Esophagus squamous epithelium (tissue), 5 donors: ENCODE measurements at places on chromosomes 3 and 15. TPM values are rescaled to one million over a fixed set of nuclear protein-coding genes. Genes with fewer than 3 reads are reported as not detected.

- no peak for DNase-seq
Observed at GRCh38 chr3:117920253-117920898, 1114.3 kb downstream of the IGSF11 start.

- no peak for DNase-seq
Observed at GRCh38 chr3:54433846-54434245, 311.5 kb downstream of the CACNA2D3 start.

DNA sequence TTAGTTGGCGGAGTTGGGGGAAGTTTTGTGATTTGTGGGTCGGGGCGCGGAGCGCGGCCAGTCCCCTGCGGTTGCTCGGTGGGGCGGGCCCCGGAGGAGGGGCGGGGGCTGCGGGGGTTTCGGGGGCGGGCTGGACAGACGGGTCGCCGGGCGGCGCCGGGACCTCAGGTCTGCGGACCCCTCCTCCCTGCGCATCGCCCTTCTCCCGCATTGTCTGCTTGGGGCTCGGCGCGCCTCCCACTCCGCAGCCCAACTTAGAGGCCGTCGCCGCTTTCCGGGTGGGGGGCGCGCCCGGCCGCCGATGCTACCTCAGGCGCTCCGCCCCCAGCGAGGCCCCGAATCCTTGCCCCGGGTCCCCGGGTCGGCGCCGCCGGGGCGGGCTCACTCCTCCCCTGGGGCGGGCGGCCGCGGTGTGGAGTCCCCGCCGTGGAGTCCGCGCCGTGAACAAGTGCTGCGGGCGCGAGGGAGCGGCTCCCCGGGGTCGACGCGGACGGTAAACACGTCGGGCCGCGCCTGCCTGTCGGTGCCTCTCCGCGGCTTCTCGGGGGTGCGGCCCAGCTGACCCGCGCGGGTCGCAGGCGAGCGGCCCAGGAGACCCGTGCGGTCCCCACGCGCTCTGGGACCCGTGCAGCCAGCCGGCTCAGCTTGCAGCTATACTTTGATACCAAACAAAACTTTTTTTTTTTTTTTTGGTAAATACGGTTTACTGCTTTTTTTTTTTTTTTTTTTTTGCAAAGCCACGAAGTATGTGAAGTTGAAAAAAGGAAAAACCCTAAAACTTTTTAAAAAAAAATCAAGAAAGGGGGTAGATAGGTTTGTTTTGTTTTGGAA, 624 bp downstream of the AKAP13 start:
- peak; percentile 17 for DNase-seq

LIPH gene
- 10.4 TPM for total RNA-seq

- no peak for DNase-seq
Observed at GRCh38 chr15:70461017-70461416, 302.3 kb downstream of the UACA start.

DNA sequence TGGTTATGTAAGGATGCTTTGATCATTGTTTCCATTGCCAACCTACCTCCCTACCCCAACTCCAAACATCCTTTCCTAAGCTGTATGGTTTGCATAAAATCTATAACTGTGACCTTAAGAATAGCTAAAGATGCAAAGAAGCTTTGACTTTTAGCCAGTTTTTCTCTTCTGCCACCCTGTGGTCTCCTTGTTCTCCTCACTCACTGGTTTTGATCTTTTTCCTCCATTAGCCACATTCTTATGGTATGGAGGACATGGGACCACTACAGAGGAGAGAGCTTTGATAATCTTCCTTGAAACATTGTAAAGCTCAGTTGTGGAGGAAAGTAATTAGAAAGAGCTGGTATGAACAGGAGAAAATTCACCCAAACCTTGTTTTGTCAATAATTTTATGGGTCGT, 115.9 kb downstream of the NEK11 start:
- no peak for DNase-seq

KBTBD12 gene
- 0.38 TPM for total RNA-seq

DNA sequence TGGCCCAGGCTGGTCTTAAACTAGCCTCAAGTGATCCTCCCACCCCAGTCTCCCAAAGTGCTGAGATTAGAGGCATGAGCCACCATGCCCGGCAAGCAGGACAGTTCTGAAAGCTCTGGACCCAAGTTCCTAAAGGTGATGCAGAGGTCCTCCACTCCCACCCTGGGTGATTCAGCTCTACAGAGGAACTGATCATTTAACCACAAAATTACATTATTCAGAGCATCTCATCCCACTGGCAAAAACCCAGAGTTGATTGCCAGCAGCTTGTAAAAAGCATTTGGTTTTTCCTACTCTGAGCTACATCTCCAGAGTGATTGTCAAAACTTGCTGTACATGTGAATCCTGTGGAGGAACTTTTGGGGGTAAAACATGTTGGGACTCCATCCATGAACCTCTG, 60.2 kb downstream of the SLTM start:
- DNase-seq, result no peak

DNA sequence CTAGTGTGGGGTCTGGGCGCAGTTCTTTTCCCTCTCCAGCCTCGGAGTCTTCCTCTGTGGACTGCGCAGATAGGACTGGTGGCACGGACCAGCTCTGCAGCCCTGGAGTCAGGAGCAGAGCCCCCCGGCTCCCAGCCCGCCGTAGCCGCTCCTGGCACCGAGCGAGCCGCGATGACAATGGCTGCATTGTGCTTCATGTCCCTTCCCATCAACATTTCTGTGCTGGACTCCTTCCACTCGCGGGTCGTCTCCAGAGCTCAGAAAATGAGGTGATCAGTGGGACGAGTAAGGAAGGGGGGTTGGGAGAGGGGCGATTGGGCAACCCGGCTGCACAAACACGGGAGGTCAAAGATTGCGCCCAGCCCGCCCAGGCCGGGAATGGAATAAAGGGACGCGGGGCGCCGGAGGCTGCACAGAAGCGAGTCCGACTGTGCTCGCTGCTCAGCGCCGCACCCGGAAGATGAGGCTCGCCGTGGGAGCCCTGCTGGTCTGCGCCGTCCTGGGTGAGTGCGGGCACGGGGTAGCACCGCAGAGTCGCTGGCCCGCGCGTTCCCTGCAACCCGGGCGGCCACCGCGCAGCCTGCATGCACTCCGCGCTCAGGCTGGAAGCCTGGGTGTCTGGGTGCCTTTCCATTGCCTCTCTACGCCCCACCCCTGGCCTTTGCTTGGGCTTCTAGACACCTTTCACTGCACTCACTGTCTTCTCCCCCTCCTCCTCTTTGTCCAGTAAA, at the start of gene TF:
Gene TF, plus strand, starts transcription at position 413 of the 731 bp plus-strand sequence. Its CDS starts 48 bp downstream, at position 461.
- DNase-seq, result no peak

DNA sequence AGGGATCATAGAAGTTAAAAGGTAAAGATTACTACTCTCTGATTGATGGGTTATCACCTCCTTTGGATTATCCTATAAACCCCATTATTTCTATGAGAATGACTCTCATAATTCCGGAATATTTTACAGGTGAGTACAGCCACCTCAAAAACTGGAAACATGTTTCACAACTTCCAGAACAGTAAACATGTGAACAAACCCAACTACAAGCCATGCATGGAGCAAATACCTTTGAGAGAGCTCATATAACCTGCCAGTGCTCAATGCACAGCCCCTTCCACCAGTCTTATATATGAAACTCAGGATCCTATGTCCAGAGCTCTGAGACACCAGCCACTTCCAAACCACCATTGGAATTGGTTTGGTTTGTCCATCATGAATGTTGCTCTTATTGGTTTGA, 208.0 kb downstream of the MECOM start:
- no peak for DNase-seq

- DNase-seq, result no peak
Observed at GRCh38 chr3:19348941-19349564, 200.7 kb downstream of the KCNH8 start.
